Lung microvascular endothelial cell (primary cell): ENCODE measurements at places on chromosomes 12 and 14.

- DNase-seq: no peak
Observed at GRCh38 chr14:40318211-40318719, 886.0 kb upstream of the FBXO33 start.

GRCh38 chr12:77229640-77230442 lies 164.5 kb upstream of the E2F7 start:
- peak; percentile 64 for DNase-seq

- no peak for DNase-seq
Observed at GRCh38 chr12:92107094-92107493, 38.6 kb downstream of the BTG1 start.

- no peak for DNase-seq
Observed at GRCh38 chr12:109932878-109933503, 32.9 kb downstream of the TCHP start.

DNA sequence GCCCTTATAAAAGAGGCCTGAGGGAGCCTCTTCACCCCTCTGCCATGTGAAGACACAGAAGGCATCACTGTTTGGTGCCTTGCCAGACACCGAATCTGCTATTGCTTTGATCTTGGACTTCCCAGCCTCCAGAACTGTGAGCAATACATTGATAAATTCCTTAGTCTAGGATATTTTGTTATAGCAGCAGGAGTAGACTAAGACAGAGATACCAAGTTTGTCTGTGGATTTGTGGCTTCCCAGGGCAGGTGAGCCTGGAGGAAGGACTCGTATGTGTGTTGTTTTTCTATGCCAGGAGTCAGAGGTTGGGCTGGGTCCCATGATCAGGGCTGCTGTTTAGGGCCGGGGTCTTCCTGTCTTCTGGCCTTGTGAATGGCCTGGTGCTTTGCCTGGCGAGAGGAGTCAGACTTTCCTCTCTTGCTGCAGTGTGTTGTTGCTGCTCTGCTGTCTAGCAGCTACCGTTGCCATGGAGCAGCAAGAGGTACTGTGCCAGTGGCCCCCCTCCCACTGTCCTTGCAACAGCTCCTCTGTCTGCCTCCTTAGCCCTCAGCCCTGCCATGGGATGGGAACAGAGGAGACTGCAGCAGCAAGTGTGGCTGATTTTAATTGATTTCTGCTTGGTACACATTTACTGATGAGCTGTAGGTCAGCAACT lies 111.2 kb downstream of the CHST11 start:
- DNase-seq: no peak

GRCh38 chr12:58349161-58349560 lies 407.8 kb downstream of the ATP23 start:
- DNase-seq: no peak

- DNase-seq: no peak
Observed at GRCh38 chr12:114924946-114925475, 241.0 kb upstream of the TBX3 start.

DNA sequence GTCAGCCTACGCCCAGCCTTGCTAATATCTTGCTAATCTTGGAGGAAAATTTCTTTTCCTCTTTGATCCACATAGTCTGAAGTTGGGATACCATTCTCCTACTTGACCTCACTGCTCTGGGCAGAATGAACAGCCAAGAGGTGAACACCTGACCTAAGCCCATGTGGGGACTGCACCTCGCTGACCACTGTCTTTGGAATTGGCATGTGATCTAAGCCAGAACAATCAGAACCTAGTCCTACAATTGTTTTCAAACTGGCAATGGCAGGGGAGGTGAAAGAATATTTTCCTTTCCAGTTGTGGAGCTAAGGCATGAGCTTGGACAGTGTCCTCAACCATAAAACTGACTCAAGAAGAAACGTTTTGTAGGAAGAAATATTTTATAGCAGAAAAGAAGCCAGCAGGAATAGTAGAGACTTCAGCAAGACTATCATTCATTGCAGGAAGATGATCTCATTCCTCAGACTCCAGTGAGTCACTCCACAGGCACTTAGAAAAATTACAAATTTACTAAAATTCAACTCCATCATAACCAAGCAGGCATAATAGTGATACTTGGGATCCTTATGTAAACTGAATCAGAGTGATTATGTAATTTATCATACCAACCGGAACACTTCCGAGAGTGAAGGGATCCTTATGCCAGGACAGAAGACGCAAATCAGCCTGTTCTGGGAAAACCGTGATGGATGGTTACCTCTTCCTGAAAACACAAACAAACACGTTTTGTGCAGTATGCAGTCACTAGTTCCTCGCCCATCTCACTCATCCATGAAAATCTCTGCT lies 14.7 kb downstream of the PTPRO start:
- DNase-seq: no peak

GRCh38 chr14:61750708-61751474 lies 11.3 kb upstream of the SNAPC1 start:
- DNase-seq: peak; percentile 86

DNA sequence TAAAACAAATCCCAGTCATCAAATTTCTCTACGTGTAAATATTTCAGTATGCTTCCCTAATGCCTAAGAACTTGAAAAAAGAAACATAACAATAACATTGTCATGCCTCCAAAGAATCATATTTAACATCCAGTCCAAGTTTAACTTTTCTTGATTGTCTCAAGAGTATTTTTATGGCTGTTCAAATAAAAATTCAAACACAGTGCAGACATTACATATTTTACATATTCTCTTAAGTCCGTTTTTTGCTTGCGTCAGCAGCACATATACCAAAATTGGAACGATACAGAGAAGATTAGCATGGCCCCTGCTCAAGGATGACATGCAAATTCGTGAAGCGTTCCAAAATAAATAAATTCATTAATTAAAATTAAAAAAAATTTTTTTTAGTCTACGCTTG lies 23.3 kb upstream of the EEA1 start:
- no peak for DNase-seq

DNA sequence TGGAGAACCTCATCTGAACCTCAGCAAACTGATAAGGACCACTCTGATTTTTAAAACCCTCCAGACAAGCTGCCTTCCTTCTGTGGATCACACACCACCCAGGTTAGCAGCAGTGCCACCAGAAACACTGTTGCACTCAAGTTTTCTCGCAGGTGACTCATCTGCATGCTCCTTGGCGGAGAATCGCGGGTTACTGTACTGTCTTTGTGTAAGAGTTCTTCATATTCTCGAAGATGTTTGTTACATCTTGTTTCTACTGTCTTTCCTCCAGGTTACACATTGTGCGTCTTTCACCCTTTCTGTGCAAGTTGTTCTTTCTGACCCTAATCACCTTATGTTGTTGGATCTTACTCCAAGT lies 331.2 kb downstream of the CACNA1C start:
- DNase-seq: no peak

- no peak for DNase-seq
Observed at GRCh38 chr14:73744175-73744867, 30.1 kb upstream of the PNMA1 start.

GRCh38 chr12:133057446-133057845 lies 20.1 kb downstream of the ZNF84 start:
- no peak for DNase-seq

DNA sequence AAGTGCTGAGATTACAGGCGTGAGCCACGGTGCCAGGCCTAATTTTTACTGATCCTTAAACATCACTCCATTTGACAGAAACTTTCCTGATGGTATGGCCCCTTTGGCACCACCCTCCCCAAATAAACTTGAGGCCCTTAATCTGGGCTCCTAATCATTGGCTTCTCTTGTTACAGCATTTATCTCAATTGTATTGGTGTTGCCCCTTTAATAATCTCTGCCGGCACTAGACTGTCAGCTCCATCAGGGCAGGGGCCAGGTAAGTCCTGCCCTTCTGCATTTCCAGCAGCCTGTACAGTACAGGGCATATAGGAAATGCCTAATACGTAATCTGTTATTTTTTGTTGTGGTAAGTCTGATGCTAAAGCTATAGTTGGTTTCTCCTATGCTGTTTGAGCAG lies 1.2 kb upstream of the IFT81 start:
- DNase-seq: no peak

DNA sequence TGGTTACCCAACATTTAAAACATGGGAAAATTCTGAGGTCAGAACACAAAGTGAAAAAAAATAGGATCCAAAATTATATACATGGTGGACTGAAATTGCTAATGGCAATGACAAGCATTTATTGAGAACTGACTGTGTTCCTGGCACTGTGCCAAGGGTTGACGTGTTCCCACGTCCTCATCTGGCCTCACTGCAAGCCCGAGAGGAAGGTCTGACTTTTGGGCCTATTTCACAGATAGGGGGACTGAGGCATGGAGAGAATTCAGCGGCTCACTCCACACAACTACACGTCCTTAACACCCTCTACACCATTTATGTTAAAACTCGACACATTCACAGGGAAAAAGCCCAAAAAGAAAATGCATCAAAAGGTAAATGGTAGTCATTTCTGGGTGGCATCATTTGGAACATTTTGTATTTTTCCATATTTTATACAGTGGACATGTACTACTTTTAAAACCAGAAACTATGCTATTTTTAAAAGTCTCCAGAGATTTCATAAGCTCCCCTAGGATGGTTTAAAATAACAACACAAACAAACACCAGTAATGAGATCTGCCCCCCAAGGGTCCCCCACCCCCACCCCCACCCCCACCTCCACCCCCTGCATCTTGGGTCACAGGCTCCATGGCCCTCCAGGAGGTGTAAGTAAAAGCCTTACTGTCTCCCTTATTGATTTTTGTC lies 27.7 kb downstream of the CLMN start:
- DNase-seq: peak; percentile 90

DNA sequence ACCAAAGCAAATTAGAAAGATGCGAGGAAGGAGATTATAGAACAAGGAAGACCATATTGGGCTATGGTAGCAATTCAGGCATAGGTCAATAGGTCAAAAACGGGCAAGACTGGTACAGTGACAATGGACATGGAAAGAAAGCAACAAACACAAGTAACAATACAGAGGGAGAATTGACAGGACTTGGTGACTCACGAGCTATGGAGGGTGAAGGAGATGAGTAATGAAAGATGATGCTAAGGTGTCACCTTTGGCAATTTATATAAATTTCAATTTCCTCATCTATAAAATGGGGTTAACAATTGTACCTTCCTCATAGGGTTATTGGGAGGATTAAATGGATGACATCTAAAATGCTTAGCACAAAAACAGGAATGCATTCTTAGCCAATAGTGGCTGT lies 15.1 kb upstream of the DUSP16 start:
- DNase-seq: no peak

- peak; percentile 32 for DNase-seq
Observed at GRCh38 chr12:7512553-7512952, 9.0 kb upstream of the CD163 start.

DNA sequence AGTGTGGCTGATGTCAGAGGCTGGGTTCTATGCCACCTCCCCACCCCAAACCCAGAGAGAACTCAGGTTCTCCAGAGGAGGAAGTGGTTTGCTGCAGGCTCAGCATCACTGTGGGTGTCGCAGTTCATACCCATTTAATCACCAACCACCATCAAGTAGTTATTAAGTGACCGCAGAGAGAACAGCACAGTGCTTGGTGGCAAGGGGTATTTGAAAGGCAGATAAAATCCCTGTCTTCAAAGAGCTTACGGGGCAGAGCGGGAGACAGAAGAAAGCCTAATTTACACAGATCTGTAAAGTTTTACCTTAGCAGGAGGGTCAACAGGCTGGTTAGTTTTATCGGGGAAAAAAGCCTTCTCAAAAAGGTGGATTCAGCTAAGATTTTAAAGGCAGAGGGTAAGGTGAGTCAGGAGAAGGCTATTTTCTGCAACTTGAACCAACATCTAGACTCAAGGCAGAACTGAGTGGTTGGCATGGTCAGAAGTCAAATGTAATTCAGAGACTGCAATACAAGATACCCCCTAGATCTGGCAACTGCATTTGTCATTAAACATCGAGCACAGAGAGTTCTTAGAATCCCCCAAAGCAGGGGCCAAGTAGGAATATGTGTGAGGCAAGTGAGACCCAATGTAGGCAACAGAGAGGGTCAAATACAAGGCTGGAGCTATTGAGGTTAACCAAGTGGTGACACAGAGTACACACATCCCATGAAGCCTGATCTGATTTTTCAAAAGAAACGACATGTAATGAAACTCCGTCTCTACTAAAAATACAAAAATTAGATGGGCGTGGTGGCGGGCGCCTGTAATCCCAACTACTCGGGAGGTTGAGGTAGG lies 13.2 kb downstream of the PXN start:
- DNase-seq: no peak

DNA sequence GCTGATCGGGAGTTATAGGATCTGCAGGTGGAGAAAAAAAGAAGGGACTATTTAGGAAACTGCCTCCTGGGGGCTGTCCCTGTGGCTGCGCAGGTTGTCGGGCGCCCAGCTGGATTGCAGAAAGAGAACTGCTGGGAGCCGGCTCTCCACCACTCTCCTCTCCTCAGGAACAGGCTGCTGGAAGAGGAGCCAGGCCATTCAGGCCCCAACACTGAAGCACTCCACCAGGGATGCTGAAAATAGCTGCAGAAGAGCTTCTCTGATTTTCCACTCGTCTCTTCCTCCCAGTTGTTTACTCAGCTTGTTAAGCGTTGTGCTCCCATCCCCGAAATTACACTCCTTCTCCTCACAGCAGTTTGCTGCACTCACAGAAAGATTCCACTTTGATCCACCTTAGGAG lies 347.3 kb downstream of the GLT1D1 start:
- no peak for DNase-seq

GRCh38 chr14:90677484-90678050 lies 138.7 kb downstream of the TTC7B start:
- DNase-seq: peak; percentile 71

DNA sequence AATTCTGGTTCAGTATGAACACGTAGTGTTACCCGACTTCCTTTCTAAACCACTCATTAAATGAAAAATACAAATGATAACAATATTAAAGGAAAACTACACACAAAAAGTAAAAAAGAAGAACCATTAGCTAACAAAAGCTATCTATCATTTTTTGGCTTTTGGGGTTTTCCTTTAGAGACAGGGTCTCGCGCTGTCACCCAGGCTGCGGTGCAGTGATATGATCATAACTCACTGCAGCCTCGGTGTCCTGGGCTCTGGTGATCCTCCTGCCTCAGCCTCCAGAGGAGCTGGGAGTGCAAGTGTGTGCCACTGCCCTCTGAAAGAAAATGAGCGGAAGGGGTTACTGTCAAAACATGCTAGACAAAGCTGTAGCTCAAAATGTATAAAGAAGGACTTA lies 238.2 kb upstream of the AVPR1A start:
- no peak for DNase-seq

GRCh38 chr14:103519837-103520212 lies 2.8 kb downstream of the CKB start:
- DNase-seq: no peak
